ENCODE measurements at places on chromosomes 2 and 18.
A peak's percentile ranks its signal among the peaks of the same experiment; 100 is the strongest.

DNA sequence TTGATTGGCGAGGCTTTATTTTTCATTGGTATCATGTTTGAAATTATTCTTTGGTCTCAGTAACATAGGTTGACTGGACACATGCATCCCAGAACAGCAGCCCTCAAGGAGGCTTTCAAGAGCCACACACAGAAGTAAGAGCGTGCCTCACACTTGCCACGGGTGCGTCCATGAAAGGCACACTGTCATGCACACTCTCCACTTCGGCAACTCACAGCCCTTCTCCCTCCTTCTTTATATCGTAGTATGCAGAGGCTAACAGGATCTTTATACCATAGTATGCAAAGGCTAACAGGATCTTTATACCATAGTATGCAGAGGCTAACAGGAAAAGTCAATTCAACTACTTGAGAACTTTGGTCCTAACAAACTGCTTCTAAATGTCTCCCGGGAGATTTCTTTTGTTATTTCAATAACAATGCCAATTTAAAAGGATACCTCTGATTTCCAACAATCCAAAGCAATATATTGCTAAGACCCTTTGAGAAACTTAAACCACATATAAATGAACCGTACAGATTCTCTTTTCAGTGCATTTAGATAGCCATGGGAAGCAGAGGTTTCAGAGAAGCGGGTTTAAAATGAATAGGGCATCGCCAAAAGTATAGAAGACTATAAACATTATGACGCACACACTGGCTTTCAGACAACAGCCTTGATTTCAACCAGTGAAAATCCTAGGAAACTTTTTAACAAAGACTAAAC is 26.5 kb upstream of the ZNF516 start:
- no peak for DNase-seq

DNA sequence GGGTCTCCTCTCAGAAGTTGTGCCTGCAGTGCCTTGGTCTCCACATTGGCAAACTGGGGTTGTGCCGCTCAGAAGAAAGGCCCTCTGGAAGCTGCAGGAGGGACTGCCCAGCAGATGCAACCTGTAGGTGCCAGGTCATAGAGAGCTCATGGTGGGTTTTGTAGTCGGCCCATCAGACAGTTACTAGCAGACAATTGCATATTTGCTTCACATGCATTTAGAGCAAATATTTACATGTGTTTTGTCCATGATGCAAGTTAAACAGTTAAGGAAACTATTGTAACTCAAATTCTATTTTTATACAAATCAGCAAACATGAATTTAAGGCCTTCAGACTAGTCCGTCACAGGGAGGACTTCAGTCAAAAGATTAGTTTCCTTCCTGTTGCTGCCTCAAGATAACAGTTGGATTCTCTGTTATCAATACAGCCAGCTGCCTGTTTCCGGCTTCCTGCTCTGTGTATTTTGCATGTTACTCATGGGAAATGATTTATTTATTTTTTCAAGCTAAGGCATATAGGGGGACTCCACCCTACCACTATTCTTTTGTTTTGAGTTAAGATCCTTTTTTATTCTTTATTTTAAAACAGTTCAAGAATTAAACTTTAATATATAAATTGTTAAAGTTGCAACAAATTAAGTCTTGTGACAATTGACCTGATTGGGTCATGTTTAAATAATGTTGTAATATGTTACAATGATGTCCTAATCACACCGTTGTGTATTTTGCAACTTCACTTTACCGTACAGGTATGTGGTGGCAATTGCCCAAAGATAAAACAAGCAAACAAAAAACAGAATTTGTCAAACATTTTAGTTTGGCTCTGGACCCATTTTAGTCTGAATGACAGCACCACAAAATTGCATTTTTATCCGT is 133.5 kb downstream of the SPTBN1 start:
- peak; percentile 50 for DNase-seq

DNA sequence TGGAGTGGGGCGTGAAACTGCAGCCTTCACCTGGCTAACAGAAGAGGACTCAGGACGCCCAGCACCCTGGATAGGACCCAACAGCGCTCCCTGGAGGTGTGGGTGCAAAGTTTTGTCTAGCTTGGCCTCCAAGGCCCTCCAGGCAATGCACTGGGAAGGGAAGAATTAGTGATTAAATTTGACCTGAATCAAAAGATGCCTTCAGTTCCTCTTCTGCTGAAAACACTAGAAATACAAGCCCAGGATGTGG is 779 bp upstream of the TRIB2 start:
- peak; percentile 63 for DNase-seq

GRCh38 chr2:147468349-147468748 is 376.5 kb upstream of the ACVR2A start:
- DNase-seq, result no peak

- DNase-seq, result peak; percentile 76
These were observed 101.7 kb upstream of the TFCP2L1 start for GRCh38 chr2:121386707-121387106.
